ENCODE measurements at places on chromosomes 1 and 21.
A peak's percentile ranks its signal among the peaks of the same experiment; 100 is the strongest.

- peaks cover 8% of the 10 kb centered on the region for H3K4me1 ChIP-seq
- peak; percentile 66 for DNase-seq
- H3K4me3 ChIP-seq: peak within 1 kb of the TSS; percentile 77
- no peaks in the 10 kb centered on the region for H3K36me3 ChIP-seq
- H3K27ac ChIP-seq: no peak within 1 kb of the TSS
These were observed at the start of gene RAB3B for GRCh38 chr1:51990478-51990965. RAB3B (minus strand) TSS chr1:51990700; CDS start chr1:51977117, 13,583 bp downstream.

- H3K4me1 ChIP-seq: peaks cover 5% of the 10 kb centered on the region
- H3K27me3 ChIP-seq: peaks cover 9% of the 10 kb centered on the region
- H3K27ac ChIP-seq: no peak overlapping the region
- no peak overlapping the region for H3K4me3 ChIP-seq
These were observed 36.9 kb upstream of the ST6GALNAC5 start for GRCh38 chr1:76830373-76830772.

DNA sequence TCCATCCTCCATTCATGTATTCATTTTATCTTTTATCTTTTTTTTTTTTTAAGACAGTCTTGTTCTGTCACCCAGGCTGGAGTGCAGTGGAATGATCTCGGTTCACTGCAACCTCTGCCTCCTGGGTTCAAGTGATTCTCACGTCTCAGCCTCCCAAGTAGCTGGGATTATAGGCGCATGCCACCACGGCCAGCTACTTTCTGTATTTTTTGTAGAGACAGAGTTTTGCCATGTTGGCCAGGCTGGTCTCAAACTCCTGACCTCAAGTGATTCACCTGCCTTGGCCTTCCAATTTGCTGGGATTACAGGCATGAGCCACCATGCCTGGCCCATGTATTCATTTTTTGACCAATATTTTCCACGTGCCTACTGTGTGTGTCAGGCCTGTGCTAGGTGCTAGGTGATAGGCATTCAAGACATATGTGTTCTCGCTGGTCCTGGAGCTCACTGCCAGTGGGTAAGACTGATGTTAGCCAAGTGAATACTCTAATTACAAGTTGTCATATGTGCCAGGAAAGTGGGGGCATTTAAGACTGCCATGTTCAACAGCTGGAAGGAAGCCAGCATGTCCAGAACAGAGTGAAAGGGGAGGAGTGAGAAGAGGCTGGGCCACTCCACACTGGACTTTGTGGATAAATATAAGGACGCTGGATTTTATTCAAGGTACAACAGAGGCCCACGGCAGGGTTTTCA is 5.3 kb upstream of the CELSR2 start:
- peaks cover 4% of the 10 kb centered on the region for H3K4me1 ChIP-seq
- peaks cover 24% of the 10 kb centered on the region for H3K27me3 ChIP-seq
- peaks cover 3% of the 10 kb centered on the region for H3K36me3 ChIP-seq
- no peak for DNase-seq
- no peak overlapping the region for H3K27ac ChIP-seq
- H3K4me3 ChIP-seq: no peak overlapping the region

DNA sequence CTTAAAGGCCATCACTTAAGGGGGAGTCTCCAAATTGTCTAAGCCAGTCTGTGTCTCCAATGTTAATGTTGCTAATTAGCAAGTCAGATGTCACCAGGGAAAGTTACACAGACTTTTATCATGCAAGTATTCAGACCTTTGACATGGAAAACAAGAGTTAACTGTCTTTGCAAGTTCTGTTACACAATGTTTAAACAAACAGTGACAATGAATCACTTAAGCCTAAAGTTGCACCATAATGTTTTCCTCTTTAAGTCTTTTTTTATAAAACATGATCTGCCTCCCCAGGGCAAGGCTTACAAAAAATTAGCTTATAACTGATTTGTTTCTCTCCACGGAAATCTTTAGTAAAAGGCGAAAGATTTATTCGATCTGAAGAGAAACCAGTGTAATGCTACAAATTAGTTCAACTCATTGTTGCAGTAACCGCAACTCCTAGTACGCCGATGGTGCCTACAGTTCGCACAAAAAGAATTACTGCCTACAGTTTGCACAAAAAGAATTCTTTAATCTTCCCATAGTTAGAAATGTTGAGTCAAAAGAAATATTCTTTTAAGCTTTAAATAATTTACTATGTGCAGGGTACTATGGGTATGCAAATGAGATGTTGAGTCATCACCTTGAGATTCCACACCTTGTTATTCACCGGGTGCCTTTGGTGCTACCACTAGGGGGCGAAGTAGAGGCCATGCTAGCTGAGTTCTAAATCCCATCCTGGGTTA is 45.3 kb downstream of the HHAT start:
- peaks cover 21% of the 10 kb centered on the region for H3K27me3 ChIP-seq
- peak overlapping the region; percentile 42 for H3K27ac ChIP-seq
- H3K36me3 ChIP-seq: no peaks in the 10 kb centered on the region
- H3K4me1 ChIP-seq: peaks cover 3% of the 10 kb centered on the region
- no peak overlapping the region for H3K4me3 ChIP-seq

DNA sequence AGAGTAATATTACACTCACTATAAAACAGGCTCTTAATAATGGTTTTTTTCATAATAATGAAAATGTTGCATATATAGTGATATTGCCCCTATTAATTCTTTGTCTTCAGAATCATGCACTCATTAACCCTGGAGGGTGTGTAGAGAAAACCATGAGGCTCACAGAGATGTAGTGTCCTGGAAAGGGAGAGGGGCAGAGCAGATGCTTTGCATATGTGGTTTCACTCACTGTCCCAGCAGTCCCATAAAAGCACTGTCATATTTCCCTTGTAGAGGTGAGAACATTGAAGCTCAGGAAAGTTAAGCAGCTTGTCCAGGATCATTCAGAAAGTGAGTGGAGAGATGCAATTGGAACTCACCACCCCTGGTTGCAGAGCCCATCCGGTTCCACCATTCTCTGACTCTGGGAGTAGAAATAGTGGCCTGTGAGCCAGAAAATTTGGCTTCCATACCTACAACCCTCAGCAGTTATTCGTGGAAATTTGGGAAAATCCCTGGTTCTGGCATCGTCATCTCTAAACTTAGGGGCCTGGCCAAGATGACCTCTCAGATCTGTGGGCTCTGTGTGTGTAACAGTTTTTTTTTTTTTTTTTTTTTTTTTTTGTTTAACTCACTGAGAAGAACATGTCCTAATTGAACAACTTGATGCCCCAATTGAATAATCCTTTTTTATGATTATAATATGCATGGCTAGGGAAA is 86.4 kb downstream of the RGL1 start:
- peaks cover 1% of the 10 kb centered on the region for H3K36me3 ChIP-seq
- H3K27me3 ChIP-seq: no peaks in the 10 kb centered on the region
- peaks cover 31% of the 10 kb centered on the region for H3K4me1 ChIP-seq
- DNase-seq: no peak
- H3K27ac ChIP-seq: no peak overlapping the region

DNA sequence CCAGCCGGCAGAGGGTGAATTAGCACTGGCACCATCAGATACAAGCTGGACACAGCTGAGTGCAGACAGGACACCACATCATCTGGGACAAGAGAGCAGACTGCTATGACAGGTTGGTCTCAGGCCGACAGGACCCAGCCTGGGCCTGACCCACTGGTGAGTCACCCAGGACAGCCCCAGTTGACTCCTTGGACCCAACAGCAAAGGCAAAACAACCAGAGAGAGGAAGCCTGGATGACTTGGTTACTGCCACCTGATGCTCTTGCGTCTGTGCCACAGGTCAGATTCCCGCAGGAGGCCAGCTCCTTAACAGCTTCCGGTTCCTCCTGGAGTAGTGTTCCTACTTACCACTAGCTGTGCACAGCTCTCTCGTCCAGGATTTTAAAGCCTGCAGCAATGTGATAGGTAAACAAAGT is 18.5 kb downstream of the CCN1 start:
- no peak overlapping the region for H3K27ac ChIP-seq
- H3K4me1 ChIP-seq: no peaks in the 10 kb centered on the region
- H3K4me3 ChIP-seq: no peak overlapping the region
- H3K36me3 ChIP-seq: no peaks in the 10 kb centered on the region
- no peaks in the 10 kb centered on the region for H3K27me3 ChIP-seq
- DNase-seq: no peak

DNA sequence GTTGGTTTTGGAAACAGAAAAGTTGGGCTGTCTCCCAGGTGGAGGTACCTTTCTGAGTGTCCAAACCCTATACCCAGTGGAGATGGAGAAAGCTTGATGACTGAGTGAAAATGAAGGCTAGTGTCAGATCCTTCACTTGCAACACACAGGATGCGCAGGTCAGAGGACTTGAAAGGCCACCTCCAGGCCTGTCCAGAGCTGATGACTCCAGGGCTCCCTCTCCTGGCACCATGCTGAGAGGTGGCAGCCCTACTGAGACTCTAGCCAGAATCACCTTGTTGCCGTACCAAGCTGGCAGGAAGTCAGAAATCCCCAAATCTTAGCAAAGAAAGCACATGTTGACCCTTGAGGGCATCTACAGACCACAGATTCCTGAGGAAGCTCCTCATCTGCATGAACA is 16.4 kb downstream of the KNCN start:
- no peak overlapping the region for H3K27ac ChIP-seq
- DNase-seq: peak; percentile 19
- H3K4me1 ChIP-seq: peaks cover 2% of the 10 kb centered on the region
- H3K27me3 ChIP-seq: peaks cover 40% of the 10 kb centered on the region
- H3K36me3 ChIP-seq: no peaks in the 10 kb centered on the region

GRCh38 chr1:68493193-68493592 is 3.7 kb downstream of the DEPDC1 start:
- peaks cover 40% of the 10 kb centered on the region for H3K36me3 ChIP-seq
- H3K4me1 ChIP-seq: peaks cover 39% of the 10 kb centered on the region
- peaks cover 6% of the 10 kb centered on the region for H3K27me3 ChIP-seq
- no peak overlapping the region for H3K4me3 ChIP-seq

- no peaks in the 10 kb centered on the region for H3K36me3 ChIP-seq
- DNase-seq: no peak
- H3K4me1 ChIP-seq: no peaks in the 10 kb centered on the region
- H3K27me3 ChIP-seq: no peaks in the 10 kb centered on the region
- H3K27ac ChIP-seq: no peak overlapping the region
These were observed 471.7 kb downstream of the AGBL4 start for GRCh38 chr1:49552101-49552500.

DNA sequence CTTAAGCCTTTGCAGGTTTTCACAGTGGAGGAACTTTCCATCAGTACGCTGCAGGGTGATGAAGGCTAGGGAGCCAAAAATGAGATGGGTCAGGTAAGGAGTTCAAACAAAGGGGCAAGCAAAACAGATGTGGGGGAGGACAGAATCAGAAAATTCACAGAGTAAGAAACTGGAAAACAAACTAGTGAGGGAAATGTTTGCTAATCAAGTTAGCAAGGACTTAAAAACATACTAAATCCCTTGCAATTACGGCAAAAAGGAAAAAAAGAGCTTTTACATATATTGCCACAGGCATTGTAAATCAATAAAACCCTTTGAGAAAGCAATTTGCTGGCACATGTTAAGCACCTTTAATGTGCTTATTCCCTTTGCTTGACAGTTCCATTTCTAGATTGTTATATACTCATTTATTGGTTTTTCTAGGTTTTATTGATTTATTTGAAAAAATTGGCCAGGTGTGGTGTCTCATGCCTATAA is 45.8 kb upstream of the SERBP1 start:
- H3K4me1 ChIP-seq: peaks cover 2% of the 10 kb centered on the region
- no peak overlapping the region for H3K27ac ChIP-seq
- no peak for DNase-seq

GRCh38 chr1:32992489-32993323 is 28.1 kb upstream of the RNF19B start:
- peaks cover 3% of the 10 kb centered on the region for H3K36me3 ChIP-seq
- H3K4me1 ChIP-seq: peaks cover 45% of the 10 kb centered on the region
- H3K27me3 ChIP-seq: no peaks in the 10 kb centered on the region
- peak; percentile 87 for DNase-seq
- H3K4me3 ChIP-seq: peak overlapping the region; percentile 59
- peak overlapping the region; percentile 85 for H3K27ac ChIP-seq

GRCh38 chr1:79235301-79236002 is 228.9 kb upstream of the ADGRL4 start:
- no peaks in the 10 kb centered on the region for H3K4me1 ChIP-seq
- H3K36me3 ChIP-seq: no peaks in the 10 kb centered on the region
- no peak overlapping the region for H3K4me3 ChIP-seq
- no peak for DNase-seq

DNA sequence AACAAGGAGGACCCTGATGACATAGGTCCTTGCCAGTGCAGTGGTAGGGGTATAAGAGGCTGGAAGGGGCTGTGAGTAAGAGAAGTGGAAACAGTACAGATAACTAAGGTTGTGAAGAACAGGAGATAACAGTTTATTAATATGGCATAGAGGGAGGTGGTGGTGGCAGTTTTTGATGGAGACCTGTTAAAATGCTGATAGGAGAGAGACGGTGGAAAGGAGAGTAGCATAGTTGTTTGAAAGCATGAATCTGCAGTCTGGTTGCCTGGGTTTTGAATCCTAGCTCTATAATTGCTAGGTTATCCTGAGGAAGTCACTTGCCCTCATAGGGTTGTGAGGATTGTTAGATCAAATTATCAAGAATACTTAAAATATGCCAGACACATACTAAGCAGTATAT is 19.4 kb downstream of the LRRC41 start:
- H3K27ac ChIP-seq: no peak overlapping the region
- no peak for DNase-seq
- H3K4me1 ChIP-seq: peaks cover 20% of the 10 kb centered on the region
- no peaks in the 10 kb centered on the region for H3K27me3 ChIP-seq

DNA sequence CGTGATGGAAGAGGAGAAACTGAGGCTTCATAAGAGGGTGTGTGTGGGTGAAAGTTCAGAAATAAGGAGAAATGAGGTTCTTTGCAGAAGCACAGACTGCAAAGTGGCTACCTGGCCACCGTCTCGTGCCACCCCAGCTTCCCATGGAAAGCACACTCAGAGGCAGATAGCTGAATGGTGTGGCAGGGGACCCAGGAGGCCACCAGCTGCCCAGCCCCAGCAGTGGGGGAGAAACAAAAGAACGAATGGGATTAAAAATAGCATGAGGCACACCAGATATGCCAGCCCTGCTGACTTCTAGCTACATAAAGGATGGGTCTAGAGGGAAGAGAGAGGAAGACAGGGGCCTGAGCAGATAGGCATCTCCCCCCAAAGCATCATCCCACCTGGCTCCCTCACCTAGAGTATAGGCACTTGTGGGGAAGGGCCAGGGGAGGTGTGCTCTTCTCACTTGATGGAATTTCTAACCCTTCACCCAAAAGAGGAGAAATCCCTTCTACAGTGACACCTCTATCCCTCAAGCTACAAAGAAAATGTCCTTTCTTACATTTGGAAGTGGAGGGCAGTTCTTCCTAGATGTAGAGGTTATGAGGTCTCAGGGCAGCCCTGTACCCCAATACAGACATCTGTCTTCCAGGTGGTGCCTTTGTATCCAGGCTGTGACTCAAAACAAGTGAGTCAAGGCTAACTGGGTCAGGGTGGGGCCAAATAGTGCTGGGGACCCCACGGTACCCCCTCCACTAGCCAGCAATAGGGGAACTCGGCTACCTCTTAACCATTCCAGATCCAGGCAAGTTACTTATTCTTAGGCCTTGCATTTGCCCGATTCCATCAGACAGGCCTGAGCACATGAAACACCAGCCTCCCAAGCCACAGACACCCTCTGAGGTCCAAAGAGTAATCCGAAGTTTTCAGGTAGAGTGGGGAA is 3.5 kb downstream of the HDGF start:
- H3K4me3 ChIP-seq: peak overlapping the region; percentile 98
- no peaks in the 10 kb centered on the region for H3K27me3 ChIP-seq
- peaks cover 43% of the 10 kb centered on the region for H3K36me3 ChIP-seq
- no peak for DNase-seq
